ENCODE measurements at places on chromosomes 5 and 9. TPM values are rescaled to one million over a fixed set of nuclear protein-coding genes. Genes with fewer than 3 reads are reported as not detected.

The GRXCR2 gene
- not detected for total RNA-seq

The TMC1 gene
- total RNA-seq = not detected

The CMYA5 gene
- total RNA-seq = 0.90 TPM

DNA sequence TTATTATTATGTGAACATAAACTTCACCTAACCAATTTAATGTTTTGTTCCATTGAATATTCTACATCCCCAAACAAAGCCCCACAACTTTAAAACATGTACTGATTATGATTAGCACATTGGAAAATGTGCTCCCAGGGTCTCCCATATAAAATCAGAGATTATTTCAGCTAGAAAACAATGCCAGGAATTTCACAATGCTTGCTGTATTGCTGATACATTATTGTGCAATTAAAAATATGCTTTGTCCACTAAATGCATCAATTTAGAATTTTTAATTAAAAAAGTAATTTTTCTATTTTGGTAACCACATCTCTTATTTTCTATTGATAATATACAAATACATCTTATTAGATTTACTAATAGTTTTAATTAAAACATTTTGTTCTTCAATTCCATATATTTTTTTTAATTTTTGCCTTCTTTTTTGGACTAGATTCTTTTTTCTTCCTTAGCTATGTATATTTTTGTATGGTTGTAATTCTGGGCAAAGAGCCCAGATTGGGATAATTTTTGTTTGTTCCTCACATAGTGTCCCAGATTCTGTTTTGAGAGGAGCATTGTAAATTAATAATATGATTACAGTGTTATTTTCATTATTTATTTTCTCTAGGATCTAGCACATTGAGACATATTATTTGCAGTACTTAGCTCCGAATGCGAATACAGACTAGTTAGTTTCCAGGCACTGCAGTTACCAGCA lies 241.5 kb upstream of the CDH18 start:
- H3K4me3 ChIP-seq = no peak overlapping the region
- no peaks in the 10 kb centered on the region for H3K4me1 ChIP-seq
- H3K36me3 ChIP-seq = no peaks in the 10 kb centered on the region
- no peak overlapping the region for H3K27ac ChIP-seq
- H3K27me3 ChIP-seq = no peaks in the 10 kb centered on the region

DNA sequence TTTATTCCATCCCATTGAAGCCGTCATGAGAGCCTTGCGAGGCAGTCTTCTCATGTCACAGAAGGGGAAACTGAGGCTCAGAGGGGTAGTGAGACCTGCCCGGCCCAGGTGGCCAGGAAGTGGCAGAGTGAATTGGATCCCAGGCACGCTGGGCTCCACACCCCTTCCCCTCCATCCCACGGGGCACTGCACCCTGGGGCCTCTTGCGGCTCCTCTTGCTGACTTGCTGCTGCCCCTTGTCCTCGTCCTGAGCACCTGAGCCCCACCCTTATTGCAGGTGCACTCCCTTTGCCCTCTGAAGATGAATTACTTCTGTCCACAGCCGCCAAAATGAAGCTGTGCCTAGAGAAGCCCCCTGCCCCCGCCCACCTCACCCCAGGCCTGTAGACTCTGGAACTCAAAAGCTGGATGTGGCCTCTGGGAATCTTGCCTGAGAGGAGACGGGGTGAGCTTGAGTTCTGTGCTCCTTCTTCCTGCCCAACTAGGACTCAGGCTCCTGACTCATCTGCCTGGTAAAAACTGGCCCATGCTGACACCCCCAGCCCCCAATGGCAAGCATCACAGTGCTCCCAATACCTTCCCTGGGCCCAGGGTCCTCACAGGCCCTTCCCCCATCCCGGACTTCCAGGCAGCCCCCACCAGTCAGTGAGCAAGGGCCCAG lies 6.4 kb downstream of the NEURL1B start:
- H3K36me3 ChIP-seq = peaks cover 4% of the 10 kb centered on the region
- no peaks in the 10 kb centered on the region for H3K27me3 ChIP-seq
- H3K27ac ChIP-seq = no peak overlapping the region
- peaks cover 4% of the 10 kb centered on the region for H3K4me1 ChIP-seq
- H3K4me3 ChIP-seq = no peak overlapping the region

GRCh38 chr9:126390923-126391322 lies 64.3 kb downstream of the MVB12B start:
- DNase-seq = no peak
- H3K27me3 ChIP-seq = no peaks in the 10 kb centered on the region
- peaks cover 2% of the 10 kb centered on the region for H3K36me3 ChIP-seq
- H3K4me1 ChIP-seq = peaks cover 20% of the 10 kb centered on the region

- no peak overlapping the region for H3K27ac ChIP-seq
- H3K27me3 ChIP-seq = no peaks in the 10 kb centered on the region
- no peaks in the 10 kb centered on the region for H3K36me3 ChIP-seq
- H3K4me1 ChIP-seq = peaks cover 3% of the 10 kb centered on the region
- no peak overlapping the region for H3K4me3 ChIP-seq
These were observed 40.4 kb upstream of the MACIR start for GRCh38 chr5:103218164-103218563.

Measured in IMR-90 (cell line).